Amniotic stem cell (primary cell): ENCODE measurements at places on chromosomes 2 and 18.

DNA sequence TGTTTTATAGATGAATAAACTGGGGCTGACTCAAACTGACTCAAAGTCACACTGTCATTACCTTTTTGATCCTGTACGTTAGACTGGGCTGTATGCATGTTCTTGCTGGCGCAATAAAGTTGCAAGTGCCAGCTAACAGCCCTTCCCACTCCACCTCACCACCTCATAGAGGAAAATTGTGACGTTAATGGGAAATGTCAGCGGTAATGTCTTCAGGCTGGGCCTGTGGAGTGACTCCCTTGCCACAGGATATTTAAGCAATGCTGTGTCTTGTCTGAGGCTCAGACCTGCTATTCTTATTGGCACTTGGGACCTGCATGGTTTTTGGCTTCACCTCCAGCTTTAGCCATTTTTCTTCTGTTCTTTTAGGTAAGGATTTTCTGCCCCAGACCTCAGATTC, 25.2 kb upstream of the CASP10 start:
- no peak for DNase-seq

GRCh38 chr2:54176577-54176976, 61.2 kb downstream of the ACYP2 start:
- peak; percentile 13 for DNase-seq

GRCh38 chr18:31631526-31631925, 39.8 kb downstream of the TTR start:
- no peak for DNase-seq

GRCh38 chr18:11992096-11992790, 10.9 kb downstream of the IMPA2 start:
- no peak for DNase-seq

GRCh38 chr2:9897846-9898245, 53.6 kb upstream of the GRHL1 start:
- no peak for DNase-seq

GRCh38 chr2:52445686-52446085, 1321.9 kb upstream of the CHAC2 start:
- no peak for DNase-seq
